Activated T-cell treated with anti-CD3 and anti-CD28 coated beads, Interleukin-2, amount 50 U/mL, for 4 hours (primary cell): ENCODE measurements at places on chromosomes 6 and 20. TPM values are rescaled to one million over a fixed set of nuclear protein-coding genes. Genes with fewer than 3 reads are reported as not detected.

DNA sequence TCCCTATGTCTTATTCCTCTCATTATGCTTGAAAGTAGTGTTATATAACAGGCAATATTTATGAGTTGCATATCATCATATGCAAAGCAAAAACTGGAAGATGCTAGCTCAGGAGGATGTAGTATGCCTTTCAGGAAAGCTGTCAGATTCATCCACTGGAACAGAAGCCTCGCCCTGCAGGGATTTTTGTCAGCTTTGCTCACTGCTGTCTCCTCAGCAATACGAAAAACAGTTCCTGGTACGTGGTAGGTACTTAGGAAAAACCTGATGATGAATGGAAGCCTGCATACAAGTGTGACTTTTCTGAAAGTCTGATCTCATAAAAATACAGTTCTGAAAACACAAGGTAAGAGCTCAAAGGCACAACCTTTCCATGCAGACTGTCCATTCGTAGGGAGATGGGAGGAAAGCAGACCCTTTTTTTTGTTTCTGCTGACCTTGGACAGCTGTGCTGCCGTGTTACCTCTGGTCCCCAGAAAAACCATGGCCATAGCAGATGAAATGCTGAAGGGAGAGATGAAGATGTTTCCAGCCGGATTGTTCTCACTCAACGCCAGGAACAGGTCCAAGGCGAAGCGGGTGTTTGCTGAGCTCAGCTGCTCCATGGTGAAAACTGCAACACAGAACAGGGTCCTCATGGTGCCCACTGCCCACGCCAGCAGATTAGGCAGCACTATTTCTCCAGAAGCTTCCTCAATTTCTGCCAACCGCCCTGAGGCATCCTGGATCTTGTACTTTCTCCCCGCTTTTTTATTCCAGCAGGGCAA is 1.5 kb downstream of the SERPINB1 start:
- no peak for DNase-seq

The TMEM74B gene
- not detected for total RNA-seq

DNA sequence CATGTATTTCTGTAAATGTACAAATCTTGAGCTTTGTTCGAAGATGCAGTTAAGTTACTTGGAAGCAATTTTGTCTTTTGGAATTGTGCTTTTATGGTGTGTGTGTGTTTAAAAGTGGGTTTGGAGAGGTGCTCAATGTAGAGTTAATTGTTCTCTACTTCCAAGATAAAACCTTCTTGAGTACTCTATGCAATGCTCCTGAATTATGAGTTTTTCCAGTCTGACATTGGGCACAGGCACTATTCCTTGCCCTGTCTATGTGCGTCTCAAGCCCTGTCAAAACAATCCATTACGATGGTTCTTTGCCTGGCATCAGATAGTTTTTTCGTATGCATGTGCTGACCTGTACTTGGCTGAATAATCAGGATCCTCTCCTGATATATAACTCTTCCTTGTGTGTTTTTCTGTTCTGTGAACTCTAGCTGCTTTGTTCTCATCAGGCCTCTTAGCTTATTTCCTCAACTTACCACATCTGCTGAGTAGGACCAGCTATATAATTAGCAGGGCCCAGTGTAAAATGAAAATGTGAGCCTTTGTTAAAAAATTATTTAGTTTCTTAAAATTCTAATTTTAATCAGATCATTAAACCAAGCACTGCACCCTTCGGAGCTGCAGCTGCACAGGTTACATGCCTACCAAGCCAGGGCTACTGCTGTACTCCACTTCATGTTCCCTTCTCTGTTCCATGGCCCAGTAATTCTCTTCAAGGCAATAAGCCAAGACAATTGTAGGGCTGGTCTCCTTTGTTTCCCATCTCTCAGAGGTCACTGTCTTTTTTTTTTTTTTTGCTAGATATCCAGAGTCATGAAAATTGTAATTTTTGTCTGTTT is 160.1 kb downstream of the ZFAND3 start:
- no peak for DNase-seq

DNA sequence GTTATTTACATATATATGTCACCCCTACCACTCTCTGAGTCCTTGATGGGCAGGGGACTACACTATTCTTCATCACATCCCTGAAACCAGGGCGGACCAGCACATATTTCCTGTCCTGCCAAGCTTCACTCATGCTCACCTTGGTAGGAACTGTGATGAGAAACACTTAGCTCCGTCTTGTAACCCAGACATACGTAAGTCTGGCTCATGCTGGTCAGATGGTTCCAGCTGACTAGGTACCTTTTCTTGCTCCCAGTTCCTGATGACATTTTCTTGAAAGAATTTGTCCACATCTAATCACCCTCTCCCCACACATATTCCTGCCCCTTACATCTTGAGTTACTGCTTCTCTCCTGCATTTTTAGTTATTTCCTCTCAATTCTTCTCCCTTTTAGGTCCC is 122.2 kb upstream of the MYLIP start:
- no peak for DNase-seq

The GCNT2 gene
- total RNA-seq, result 0.92 TPM

- no peak for DNase-seq
These were observed 11.2 kb downstream of the KCNQ2 start for GRCh38 chr20:63461104-63461763.

The TBXT gene
- not detected for total RNA-seq

DNA sequence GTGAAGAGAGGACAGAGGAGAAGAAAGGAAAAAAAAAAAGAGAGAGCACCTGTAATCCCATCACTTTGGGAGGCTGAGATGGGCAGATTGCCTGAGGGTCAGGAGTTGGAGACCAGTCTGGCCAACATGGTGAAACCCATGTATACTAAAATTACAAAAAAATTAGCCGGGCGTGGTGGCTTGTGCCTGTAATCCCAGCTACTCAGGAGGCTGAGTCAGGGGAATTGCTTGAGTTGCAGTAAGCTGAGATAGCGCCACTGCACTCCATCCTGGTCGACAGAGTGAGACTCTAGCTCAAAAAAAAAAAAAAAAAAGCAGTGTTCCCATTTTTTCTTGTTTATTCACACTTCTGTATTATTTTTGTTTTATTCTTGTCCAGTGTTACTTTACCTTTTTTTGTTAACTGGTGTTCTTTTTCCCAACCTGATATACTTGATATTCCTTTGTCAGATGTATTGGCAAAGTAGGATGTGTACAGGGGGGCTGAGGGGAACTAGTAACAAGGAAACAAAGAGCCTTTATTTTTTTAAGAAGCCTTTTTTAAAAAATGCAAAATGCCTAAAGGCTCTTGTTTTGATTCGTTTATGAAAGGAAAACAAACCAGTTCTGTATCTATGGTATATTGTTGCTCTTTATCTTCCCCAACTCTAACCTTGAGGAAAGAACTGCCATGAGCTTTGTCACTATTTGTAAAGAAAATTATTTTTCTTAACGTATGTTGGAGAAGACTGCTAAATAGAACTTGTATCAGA is 22.3 kb downstream of the COL19A1 start:
- DNase-seq, result no peak

The DEFB116 gene
- not detected for total RNA-seq
